ENCODE measurements at places on chromosomes 13 and 19.

- no peak for DNase-seq
Measured at GRCh38 chr13:26061947-26062346, 10.1 kb upstream of the SHISA2 start.

GRCh38 chr19:35540356-35540927 is 5.0 kb upstream of the TMEM147 start:
- no peak for DNase-seq

GRCh38 chr13:46168783-46169182 is 13.2 kb downstream of the LCP1 start:
- DNase-seq: no peak

- DNase-seq: no peak
Measured at GRCh38 chr19:47330466-47330869, 1.5 kb upstream of the C5AR2 start.

DNA sequence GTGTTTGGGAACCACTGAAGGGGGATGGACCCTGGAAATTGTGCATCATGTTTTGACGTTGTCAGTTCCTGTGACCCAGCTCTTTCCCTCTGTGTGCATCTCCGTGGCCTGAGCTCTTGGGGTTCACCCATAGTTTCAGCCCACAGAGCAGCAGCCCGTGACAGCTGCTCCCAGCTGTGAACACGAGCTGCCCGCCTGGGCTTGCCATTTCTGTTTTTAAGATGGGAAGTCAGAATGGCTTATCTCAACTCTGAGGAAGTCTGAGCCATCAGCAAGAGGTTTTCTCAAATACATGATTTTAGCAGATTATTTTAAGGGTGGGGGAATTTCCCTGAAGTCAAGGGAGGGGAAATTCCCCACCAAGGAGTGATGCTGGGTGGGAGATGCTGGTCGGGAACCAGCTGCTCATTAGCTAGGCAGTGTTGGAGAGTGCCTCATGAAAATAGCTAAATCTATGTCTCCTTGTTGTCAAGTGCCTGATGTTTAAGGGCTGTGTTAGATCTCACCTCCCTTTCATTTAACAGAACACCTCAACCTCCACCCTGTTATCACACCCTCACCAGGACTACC is 34.8 kb upstream of the C1QTNF9 start:
- DNase-seq: no peak
